ENCODE measurements at places on chromosomes 6 and 20.

- DNase-seq, result no peak
These were observed 43.9 kb downstream of the CDH4 start for GRCh38 chr20:61295682-61296628.

GRCh38 chr20:19449051-19449450 is 236.6 kb downstream of the SLC24A3 start:
- no peak for DNase-seq

DNA sequence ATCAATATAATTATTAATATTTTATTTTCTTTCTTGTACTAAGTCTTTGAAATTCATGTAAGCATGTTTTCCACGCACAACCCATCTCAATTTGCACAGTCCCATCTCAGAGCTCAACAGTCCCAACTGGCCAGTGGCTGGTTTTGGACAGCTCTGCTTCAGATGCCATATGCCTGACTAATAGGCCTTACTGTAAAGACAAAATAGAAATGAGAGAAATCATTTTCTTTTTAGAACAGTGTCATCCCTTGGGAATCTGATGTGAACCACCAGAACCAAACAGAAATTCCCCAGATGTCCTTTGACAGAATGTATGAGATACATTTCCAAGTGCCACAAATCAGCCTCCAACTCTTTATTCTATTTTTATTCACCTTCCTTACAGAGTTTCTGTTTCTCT is 338.9 kb downstream of the ESR1 start:
- DNase-seq, result no peak

DNA sequence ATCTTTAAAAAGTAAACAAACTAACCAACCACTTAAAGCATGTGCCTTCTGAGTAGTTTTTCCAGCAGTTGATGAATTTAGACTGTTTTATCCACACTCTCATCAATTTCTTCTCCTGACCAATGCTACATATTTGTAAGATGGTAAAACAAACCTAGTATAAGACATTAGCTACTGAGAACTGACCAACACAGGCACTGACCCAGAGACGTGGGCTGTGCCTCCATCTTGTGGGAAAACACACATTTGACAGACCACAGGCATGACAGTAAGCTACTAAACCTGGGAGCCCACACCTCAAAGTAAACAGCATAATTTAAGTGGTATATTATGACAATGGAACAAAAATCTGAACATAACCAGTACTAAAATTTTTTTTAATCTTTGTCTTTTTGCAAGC is 121.4 kb upstream of the NRSN1 start:
- DNase-seq, result no peak

GRCh38 chr20:14996883-14997672 is 659.7 kb upstream of the FLRT3 start:
- DNase-seq, result no peak

GRCh38 chr20:37804584-37805566 is 98.1 kb upstream of the VSTM2L start:
- DNase-seq, result no peak

GRCh38 chr20:46640044-46640443 is 11.2 kb downstream of the SLC13A3 start:
- DNase-seq, result no peak

GRCh38 chr6:164897523-164898235 is 411.7 kb downstream of the C6orf118 start:
- no peak for DNase-seq

- DNase-seq, result no peak
These were observed 115.6 kb upstream of the FAM83B start for GRCh38 chr6:54730767-54731630.

DNA sequence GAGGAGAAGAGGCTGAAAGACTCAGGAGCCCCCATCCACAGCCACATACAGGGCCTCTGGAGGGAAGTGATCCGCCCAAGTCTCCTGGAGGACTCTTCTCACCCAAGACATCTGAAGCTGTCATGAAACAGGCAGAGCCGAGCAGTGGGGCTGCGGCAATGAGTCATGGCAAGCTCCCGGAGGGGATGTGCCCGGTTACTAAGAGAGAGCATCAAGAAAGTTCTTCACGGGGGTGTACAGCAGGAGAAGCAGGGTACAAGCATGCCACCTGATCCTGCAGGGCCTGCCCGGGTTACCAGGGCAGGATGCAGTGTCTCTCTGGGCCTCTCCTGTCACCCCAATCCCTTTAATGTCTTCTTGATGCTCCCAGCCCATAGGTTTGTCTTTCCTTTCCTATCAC is 21.1 kb downstream of the TRIM26 start:
- no peak for DNase-seq

Data from stimulated activated CD8-positive, alpha-beta memory T cell treated with anti-CD3 and anti-CD28 coated beads, Interleukin-7, amount 100 ng/mL, for 1 hour (primary cell).